ENCODE measurements at places on chromosomes 13 and 19.

DNA sequence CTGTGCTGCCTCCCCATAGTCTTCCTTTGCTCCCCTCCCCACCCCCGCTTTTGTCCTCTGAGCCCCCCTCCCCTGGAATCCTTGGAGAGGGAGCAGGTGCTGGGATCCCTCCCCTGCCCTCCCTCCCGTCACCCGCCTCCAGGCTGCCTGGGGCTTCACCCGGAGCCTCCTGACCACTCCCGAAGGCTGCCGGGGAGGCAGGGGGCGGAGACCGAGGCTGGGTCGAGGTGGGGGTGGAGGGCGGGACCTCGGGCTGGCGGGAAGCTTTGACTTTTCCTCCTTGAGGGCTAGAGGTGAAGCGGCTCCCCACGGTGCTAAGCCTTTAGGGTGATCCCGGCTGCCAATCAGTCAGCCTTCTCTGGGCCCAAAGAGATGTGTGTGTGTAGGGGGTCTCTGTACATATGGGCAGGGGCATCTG, 1.5 kb downstream of the KMT5C start:
- no peak for DNase-seq

GRCh38 chr13:43229506-43229905, 206.1 kb downstream of the DNAJC15 start:
- no peak for DNase-seq

DNA sequence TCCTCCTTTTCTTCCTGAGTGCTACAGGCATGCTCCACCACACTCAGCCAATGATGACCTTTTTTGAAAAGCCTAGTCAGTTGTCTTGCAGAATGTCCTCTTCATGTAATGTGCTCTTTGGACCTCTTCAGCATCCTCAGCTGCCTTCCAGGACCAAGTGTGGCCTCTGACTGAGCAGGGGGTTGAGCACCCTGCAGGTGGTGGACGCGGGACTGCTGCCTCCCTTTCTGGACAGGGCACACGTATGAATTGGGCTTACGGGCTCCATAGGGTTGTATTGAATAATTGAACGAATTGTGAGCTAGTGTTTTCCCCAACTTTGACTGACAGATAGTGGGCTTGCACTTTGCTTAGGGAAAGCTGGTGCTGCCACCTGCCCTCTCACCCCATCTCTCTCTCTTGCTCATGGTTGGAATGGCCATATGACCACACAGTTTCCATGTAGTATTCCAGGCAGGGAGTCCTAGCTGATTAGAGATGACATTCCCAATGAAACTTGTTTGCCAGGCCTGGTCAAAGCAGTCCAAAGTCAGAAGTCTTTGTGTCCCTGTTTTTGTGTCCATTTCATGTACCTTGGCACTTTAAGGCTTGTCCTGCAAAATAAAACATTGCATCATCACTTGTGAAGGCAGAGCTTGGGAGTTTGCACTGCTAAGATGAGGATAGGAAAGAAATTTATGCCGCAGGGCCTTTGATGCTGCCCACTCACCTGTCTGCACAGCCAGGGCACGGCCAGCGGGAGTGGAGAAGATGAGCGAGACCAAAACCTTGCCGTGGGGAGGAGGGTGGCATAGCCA, 76.3 kb upstream of the NPAS1 start:
- DNase-seq = no peak

GRCh38 chr13:33276570-33276969, 9.0 kb downstream of the STARD13 start:
- DNase-seq = no peak

DNA sequence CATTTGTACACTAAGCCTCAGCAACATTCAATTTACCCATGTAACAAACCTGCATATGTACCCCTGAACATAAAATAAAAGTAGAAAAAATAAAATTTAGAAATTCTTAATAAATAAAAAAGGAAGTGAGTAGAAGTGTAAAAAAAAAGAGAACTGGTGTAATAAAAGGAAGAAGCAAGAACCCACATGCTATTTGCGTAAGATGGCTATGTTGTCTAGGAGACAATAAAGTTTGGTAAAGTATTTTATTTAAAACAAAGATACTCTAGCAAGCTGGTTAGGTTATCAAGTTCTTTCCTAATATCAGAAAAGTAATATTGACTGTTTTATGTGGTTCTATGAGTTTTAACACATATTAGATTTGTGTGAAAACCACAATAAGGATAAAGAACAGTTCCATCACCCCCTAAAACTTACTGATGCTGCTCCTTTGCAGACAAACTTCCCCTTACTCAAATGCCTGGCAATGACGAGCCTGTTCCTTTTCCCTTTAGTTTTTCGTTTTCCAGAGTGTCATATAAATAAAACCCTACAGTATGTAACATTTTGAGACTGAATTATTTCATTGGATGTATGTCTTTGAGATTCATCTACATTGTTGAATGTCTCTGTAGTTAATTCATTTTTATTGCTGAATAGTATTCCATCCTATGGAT, 98.9 kb downstream of the TNFSF13B start:
- DNase-seq = peak; percentile 20

DNA sequence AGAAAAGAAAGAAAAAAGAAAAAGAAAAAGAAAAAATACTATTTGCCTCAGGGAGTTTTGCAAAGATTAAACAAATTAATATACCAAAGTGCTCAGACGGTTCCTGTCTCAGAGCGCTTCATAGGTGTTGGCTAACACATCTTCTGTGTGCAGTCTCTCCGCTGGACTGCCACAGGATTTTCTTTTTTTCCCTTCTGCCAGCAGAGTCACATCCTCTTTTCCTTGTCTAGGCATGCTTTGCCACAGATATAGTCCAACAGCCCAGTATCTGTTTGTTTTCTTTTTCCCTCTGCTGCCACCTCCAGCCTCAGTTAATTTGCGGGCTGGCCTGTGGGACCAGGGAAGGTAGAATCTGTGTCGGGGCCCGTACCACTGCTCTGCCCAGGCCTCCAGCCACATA, 3.4 kb upstream of the URAD start:
- no peak for DNase-seq

GRCh38 chr19:36051236-36051635, 2.8 kb downstream of the THAP8 start:
- DNase-seq = no peak

DNA sequence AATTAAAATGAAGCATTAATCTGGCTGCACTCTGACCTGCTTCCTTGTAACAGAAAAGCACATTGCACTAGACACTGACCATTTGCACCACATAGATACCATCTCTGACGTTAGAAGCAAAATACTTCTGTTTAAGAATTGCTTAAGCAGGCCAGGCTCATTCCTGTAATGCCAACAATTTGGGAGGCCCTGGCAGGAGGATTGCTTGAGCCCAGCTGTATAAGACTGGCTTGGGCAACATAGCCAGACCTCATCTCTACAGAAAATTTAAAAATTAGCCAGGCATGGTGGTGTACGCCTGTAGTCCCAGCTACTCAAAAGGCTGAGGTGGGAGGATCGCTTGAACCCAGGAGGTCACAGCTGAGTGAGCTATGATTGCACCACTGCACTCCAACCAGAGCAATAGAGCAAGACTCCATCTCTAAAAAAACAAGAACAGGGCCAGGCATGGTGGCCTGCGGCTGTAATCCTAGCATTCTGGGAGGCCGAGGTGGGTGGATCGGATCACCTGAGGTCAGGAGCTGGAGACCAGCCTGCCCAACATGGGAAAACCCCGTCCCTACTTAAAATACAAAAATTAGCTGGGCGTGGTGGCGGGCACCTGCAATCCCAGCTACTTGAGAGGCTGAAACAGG, 7.0 kb upstream of the TLE6 start:
- DNase-seq = no peak

GRCh38 chr19:54364775-54365257, at the start of gene LAIR1:
Gene LAIR1 (minus strand): TSS chr19:54364931. CDS start chr19:54364804, 127 bp downstream.
- DNase-seq = peak; percentile 53

DNA sequence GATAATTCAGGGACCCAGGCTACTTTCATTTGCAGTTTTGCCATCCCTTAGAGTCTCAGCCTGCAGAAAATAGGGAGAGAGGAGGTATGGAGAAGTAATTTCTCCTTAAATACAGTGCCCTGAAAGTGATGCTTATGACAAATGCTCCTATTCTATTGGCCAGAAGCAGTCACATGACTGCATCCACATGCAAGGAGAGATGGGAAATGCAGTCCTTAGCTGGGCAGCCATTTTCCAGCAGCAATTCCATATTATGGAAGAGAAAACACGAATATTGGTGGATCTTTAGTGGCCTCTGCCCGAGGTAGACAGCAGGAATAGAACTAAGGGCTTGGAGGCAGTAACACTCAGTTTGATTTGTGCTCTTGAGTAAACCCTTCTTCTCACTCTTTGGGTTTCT, 39.4 kb downstream of the VAV1 start:
- DNase-seq = no peak
